H54 (cell line): ENCODE measurements at places on chromosomes 5 and 9.

GRCh38 chr9:7921545-7922197 is 122.1 kb upstream of the DMAC1 start:
- DNase-seq, result no peak

GRCh38 chr5:138716456-138716924 is 36.7 kb upstream of the CTNNA1 start:
- no peak for DNase-seq

DNA sequence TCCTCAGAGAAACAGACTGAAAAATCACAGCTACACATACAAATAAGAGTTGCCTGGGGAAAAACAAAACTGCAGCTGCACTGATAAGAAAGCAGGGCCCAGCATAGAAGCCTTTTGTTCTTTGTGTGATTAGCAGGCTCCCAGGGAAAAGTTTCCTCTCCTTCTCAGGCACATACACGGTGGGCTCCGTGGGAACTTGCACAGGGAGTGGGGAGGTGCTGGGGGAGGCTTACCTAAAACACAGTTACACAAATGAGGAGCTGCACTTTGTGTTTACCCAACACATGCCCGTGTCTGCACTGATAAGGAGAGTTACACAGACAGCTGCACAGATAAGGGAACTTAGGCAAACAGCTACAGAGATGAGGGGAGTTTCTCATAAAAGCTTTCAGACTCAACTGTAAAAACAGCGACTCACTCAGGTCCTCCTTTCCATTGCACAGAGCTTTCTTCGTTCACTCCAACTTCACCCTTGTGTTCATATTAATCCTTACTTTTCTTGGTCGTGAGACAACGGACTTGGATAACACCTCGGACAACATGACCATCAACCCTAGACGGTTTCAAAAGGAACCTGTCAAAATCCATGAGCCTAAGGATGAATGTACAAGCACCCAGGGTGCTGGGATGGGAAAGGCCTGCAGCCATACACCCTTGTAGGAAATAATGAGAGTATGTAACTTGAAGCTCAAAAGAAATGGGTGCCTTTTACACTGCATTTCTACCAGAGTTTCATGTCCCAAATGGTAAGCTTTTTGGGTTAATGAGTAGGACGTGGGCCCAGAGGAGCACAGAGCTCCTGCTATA is 50.8 kb downstream of the SERINC5 start:
- DNase-seq, result no peak

DNA sequence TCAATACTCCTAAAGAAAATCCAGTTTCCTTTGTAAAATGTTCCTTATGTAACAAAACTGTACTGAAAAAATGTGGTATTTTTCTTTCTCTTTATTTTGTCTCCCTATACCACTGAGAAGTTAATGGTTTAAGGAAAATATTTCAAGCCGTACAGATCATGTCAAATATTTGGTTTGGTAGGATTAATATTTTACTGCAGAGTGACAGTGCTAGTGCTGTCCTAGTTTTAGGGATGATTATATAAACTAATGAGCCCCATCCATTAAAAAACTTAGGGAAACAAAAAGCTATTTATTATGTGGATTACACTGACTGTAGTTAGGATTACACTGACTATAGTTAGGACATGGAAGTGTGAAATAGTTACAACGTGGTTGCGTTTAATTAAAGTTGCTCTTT is 209.1 kb downstream of the CD180 start:
- no peak for DNase-seq

DNA sequence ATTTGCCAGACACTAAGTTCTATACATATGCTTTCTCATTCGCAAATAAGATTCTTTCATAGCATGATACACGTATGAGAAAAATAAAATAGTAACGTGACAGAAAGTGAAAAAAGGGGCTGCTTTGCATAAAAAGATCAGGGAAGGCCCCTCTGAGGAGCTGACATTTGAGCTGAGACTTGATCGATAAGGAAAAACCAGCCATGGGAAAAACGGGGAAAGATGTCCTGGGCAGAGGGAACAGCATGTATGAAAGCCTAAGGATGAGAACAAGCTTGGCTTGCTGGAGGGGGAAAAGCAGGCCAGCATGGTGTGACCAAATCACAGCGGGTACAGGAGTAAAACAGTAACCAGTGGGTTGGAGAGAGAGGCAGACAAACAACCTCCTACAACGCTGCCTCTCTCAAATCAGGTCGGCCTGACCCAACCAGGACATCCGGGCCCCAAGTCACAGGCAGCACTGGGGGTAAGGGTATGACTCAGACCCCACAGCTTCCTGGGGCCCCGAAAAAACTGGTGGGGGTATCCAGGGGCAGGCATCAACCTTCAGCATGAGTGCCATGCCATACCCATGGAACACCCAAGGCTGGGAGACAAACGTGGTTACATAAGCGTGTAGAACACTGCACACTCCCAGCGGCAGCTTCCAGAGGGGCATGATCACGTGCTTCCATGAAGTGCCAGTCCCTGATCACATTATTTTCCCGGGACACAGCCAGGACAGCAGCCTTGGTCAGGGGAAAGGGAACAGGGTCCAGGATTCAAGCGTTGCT is 2.2 kb downstream of the TNIP1 start:
- no peak for DNase-seq

GRCh38 chr9:935348-935965 is 41.0 kb upstream of the DMRT3 start:
- DNase-seq, result no peak

GRCh38 chr9:21919377-21920362 is 74.5 kb downstream of the CDKN2A start:
- no peak for DNase-seq

DNA sequence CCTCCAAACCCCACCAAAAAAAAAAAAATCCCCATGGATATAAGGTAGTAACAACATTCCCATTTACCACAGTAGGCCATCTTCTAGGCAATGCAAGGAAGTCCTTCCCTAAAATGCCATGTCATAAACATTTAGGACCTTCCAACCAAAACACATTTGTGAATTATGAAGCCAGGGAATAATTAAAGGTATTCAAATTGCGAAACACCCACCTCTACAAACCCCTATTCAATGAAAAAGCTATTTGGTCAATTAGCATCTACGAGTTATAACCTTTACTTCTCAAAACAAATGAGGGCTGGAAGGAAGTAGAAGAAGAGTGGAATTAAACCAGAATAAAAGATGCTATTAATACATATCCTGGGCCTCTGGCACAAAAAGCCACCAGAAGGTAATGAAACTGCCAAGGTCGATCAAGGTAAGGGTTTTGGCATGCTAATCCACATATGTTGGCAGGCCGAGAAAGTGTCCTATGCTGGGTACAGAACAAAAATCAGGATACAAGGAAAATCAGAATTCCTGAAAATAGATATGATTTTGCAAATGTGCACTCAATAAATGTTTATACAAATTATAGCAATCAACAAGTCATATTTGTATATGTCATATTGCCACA is 47.7 kb downstream of the MTMR12 start:
- no peak for DNase-seq

- DNase-seq, result no peak
Observed at GRCh38 chr9:114117996-114118830, 19.1 kb upstream of the KIF12 start.

GRCh38 chr5:179901915-179902762 is 5.6 kb downstream of the TBC1D9B start:
- no peak for DNase-seq

- no peak for DNase-seq
Observed at GRCh38 chr5:60522292-60522905, 177.6 kb downstream of the DEPDC1B start.

- DNase-seq, result no peak
Observed at GRCh38 chr5:10168254-10168653, 81.4 kb downstream of the ATPSCKMT start.

DNA sequence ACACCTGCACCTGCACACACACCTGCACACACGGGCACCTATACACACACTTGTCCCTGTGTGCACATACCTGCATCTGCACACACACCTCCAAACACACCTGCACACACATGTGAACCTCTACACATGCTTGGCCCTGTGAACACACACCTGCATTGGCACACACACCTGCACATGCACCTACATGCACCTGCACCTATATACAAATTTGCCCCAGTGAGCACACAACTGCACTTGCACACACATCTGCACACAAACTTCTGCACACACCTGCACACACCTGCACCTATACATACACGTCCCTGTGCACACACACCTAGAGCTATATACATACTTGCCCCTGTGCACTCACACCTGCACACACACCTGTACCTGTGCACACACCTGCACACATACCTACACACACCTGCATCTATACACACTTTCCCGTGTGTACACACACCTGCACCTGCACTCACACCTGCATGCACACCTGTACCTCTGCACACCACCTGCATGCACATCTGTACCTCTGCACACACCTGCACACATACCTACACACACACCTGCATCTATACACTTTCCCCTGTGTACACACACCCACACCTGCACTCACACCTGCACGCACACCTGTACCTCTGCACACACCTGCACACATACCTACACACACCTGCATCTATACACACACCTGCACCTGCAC is 21.5 kb upstream of the LPCAT1 start:
- DNase-seq, result no peak

- no peak for DNase-seq
Observed at GRCh38 chr5:173572431-173573125, 43.9 kb downstream of the BOD1 start.

GRCh38 chr9:14752271-14752670 is 29.7 kb upstream of the CER1 start:
- no peak for DNase-seq

GRCh38 chr9:109806506-109807115 is 26.6 kb downstream of the PALM2AKAP2 start:
- no peak for DNase-seq

GRCh38 chr9:104073098-104073769 is 20.9 kb upstream of the SMC2 start:
- DNase-seq, result no peak

GRCh38 chr5:113378081-113378480 is 56.7 kb downstream of the TSSK1B start:
- no peak for DNase-seq

DNA sequence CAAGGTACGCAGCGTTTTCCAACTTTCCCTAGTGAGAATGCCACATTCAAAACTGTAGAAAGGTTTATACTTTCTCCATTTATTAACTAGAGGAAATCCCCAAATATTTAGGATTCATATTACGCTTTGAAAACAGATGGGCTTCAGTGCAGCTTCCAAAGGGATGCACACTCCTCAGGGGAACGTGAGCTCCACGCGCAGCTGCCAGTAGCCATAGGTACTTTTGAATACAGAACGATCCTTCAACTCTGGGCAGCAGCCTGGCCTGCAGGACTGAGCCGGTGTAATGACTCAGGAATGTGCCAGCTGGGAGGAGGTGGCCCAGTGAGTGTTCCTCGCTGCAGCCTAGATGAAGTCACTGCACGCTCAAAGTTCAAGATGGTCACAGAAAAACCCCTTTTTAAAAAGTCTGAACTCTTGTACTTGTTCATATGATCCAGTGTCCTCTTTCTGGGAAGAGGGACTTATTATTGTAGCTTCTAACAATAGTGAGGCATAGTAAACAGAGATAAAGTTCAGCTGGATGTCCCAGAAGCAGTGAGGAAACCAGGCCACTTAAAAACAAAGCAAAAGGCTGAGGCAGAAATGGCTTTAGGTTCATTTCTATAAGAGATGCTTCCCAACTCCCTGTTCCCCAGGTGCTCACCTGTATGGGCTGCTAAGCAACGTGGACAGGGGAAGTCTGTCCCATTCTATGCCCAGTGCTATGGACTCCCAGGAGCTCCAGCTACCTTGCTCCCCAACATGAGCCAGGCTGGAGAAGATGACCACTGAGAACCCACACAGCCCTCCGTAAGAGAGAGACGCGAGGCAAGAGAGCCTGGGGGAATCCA is 130.0 kb downstream of the LHFPL2 start:
- DNase-seq, result peak; percentile 92

DNA sequence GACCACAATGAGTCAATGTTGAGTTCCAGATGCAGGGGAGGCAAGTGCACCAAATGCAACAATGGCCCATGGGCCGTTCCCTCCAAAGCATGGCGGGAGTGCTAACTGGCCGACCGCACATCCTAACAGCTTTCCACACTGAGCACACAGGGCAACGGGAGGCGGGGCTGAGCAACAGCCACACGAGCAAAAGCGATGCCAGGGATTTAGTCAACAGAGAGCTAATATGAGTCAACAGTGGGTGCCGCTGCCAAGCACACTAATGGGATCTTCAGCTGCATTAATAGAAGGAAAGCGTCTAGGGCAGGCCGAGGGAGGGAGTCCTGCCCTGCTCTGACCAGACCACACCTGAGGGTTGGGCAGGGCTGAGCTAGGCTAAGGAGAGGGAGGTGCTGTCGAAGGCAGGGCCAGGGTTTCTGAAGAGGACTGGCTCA is 4.6 kb downstream of the EPB41L4B start:
- DNase-seq, result peak; percentile 92

DNA sequence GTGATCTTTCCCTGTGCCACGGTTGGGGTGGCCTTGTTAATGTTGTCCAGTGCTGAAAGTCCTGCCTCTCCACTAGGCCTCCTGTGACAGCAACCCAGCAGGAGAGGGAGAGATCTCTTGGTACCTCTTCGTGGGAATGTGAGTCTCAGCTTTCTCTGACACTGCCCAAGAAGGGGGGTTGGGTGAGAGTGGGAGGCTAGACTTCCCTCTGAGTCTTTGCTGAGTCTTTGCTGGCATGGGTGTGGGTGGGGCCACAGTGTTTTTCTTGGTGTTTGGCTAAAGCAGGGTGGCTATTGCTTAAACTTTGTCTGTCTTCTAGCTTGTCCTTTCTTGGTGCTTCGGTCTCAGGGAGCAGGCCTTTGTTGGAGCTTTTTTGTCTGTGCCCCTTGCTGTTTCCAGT is 145.6 kb downstream of the GNA14 start:
- DNase-seq, result no peak

DNA sequence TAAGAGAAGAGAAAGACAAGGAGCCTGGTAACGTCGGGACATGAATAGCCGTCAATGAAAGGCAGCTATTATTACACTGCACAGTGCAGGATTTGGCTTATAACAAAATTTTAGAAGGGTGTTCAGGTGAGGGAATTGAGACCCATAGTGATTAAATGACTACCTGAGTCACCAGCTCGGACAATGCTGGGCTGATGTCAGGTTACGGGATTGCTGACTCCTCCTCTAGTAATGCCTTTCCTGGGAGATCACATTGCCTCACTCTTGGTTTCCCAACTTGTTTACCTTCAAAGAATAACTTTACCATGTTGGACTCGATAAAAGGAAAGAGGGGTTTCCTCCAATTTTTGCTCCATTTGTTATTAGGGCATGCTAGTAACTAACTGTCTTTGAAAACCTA is 132.6 kb downstream of the GHR start:
- DNase-seq, result no peak

GRCh38 chr9:94302426-94302825 is 26.0 kb downstream of the NUTM2F start:
- DNase-seq, result no peak
